ENCODE measurements at places on chromosomes 7 and 10.

DNA sequence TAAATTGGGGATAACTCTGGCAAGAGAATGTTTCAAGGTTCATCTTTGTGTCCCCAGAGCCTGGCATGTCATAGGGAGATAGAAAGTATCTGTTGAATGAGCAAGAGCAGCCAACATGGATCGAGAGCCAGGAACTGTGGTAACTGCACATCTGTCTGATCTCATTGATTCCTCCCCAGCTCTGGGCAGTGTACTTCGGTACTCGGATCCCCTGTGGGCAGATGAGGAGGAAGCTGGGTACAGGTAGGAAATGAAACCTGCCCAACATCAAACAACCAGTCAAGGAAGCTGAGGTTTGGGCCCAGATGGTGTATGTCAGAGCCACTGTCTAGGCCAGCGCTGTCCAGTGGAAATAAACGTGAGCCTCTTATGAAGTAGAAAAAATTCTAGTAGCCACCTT lies 76.4 kb downstream of the GRK5 start:
- DNase-seq, result no peak

GRCh38 chr7:94510582-94511496 lies 1.2 kb downstream of the CASD1 start:
- DNase-seq, result peak; percentile 57

DNA sequence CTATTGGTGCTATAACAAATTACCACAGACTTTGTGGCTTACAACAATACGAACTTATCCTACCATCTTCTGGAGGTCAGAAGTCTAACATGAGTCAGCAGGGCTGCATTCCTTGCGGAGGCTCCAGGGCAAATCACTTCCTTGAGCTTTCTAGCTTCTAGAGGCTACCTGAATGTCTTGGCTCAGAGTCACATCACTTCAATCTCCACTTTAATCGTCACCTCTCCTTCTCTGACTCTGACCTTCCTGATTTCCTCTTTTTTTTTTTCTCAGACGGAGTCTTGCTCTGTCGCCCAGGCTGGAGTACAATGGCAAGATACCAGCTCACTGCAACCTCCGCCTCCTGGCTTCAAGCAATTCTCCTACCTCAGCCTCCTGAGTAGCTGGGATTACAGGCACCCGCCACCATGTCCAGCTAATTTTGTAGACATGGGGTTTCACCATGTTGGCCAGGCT lies 44.6 kb upstream of the ANAPC16 start:
- DNase-seq, result peak; percentile 8

DNA sequence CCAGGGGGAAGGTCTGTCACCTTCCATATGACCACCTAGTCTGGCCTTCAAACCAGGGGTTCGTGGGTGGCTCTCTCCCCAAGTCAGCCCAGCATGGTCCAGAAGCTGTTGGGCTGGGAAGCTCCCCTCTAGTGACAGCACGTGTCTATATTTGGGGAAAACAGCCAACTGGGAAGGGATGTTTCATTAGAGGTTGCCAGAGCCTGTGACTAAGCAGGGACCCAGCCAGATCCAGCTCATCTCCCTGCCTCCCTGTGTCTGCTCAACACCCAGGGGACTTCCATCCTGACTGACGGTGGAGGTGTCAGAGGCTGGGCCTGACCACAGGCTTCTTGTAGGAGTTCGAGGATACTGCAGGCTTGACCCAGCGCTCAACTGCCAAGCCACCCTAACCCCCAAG lies 10.5 kb downstream of the STYXL1 start:
- no peak for DNase-seq

DNA sequence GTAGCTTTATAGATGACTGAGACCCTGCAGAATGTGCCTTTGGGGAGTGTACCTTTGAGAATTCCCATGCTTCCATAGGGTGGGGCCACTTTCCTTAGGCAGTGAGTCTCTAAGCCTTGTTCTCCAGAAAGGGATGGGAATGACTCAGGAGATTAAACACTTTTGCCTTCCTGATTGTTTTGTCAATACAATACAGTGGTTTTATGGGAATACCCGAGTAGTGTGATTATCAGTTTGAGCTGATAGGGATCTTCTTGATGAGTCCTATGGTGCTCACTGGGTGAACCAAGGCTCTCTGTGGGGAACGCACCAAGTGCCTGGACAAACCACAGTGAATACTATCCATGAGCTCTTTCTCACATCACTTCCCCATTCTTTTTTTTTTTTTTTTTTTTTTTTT lies 6.3 kb downstream of the MYOF start:
- no peak for DNase-seq

DNA sequence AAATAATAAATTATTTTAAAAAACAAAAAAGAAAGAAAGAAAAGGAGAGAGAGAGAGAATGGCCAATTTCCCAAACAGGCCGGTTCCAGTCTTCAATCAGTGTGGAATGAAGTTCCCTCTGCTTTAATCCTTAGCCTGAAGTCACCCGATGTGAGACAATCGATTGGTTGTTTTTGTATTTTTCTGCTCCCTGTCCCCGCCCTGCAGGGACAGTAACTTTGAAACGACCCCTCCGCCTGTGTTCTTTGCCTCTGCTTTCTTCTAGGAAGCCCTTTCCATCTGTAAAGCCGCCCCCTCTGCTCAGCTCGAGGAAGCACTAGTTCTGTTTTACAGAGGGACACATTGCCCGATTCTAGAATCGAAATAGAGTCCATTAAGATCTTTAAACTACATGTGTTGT lies 33.4 kb downstream of the FOXL3 start:
- no peak for DNase-seq

DNA sequence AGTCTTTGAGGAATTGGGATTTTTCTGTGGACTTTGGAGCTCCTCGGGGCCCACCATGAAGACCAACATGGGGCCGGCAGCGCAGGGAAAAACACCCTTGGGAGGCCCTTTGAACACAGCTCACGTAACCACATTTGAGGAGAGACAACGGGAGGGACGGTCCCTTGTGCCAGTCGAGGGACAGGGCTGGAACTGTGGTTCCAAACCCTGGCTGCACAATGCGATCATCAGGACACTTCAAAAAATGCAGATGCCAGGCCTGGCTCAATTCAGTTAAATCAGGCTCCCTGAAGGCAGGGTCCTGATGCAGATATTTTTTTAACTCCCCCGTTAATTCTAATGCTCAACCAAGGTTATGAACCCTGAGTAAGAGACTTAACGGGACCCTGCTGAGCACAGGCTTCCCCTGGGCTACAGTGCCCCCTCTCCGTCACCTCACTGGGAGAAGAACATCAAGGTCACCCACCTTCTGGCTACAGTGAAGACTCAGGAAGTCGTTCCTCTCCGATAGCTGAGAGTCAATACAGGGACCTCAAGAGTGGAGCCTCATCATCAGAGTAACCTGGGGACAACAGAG lies 30.4 kb downstream of the LYZL1 start:
- DNase-seq, result no peak

GRCh38 chr7:253581-254336 lies 36.2 kb upstream of the FOXL3 start:
- no peak for DNase-seq

- DNase-seq, result no peak
Measured at GRCh38 chr10:29709484-29710002, 74.8 kb upstream of the SVIL start.

DNA sequence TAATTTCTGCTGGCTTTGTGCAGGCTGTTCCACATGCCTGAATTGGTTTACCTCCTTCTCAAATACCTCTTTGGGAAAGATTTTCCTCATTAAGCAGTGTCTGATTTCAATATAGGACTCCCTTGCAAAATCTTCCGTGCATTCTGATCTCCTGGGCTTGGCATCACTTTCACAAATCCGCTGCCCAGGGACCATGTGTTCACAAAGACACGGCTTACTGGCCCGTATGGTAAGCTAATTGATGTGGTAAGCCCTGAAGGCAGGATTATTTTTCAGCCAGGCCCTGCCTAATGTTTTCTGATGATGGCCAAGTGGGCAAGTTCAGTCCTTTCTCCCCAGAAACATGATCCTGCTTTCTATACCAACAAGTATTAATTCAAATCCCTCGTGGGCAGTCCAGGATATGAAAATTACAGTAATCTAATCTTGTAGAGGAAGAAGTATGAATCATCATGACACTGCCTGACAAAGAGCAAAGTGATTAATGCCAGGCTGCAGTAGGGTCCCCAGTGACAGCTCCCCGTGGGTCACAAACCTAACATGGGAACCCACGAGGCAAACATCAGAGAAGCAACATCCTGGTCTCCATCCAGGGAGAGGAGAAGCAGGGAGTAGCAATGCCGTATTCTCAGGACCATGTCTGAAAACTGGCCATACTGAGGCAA lies 11.6 kb upstream of the SVIL start:
- no peak for DNase-seq

- no peak for DNase-seq
Measured at GRCh38 chr7:958221-959200, 4.0 kb upstream of the ADAP1 start.

GRCh38 chr7:101161692-101162471 lies 3.5 kb downstream of the VGF start:
- no peak for DNase-seq

- no peak for DNase-seq
Measured at GRCh38 chr10:120729547-120729946, 121.6 kb upstream of the WDR11 start.

- DNase-seq, result no peak
Measured at GRCh38 chr7:33950047-33950714, 44.8 kb downstream of the BMPER start.

GRCh38 chr7:120472892-120473291 lies 199.9 kb downstream of the KCND2 start:
- DNase-seq, result no peak

GRCh38 chr10:94578790-94579189 lies 33.2 kb downstream of the HELLS start:
- no peak for DNase-seq

DNA sequence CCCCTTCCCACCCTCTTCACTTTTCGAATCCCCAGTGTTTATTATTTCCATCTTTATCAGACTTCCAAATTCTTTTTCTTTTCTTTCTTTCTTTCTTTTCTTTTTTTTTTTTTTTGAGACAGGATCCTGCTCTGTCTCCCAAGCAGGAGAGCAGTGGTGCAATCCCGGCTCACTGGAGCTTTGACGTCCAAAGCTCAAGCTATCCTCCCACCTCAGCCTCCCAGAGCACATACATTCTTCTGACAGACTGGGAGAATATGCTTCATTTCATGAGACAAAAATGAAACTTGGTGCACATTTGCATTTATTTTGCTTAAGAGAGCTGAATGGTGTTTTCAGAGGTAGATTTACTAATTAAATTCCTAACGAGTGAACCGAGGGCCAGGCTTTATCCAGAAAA lies 80.1 kb upstream of the FZD8 start:
- no peak for DNase-seq

DNA sequence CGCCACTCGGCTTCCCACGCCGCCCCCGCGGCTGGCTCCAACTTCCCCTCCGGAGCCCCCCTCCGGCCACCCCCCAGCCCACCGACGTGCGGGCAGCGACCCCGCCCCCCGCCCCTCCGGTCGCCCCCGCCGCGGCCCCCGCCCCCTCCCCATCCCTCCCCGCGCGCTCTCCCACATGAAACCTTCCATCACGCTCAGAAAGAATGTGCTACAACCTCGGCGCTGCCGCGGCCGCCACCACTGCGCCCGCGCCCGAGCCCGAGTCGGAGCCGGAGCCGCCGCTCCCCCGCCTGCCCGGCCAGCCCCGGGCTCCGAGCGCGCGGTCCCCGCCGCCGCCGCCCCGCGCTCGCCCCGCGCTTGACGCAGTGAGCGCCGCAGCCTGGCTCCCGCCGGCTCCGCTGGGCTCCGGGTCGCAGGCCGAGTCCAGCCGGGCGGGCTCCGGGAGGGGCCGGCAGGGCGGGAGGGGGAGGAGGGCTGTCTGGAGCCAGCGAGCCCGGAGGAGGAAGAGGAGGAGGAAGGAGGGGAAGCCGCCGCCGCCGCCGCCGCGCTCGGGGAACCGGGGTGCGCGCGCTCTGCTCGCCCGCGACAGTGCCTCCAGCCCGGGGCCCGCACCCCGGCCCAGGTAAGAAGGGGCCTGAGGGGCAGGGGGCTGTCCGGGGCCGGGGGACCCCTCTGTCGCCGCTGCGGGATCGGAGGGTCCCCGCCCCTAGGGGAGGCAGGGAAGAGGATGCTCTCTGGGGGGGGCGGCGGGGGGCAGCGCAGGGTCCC lies 4.3 kb upstream of the ELFN1 start:
- peak; percentile 84 for DNase-seq

- no peak for DNase-seq
Measured at GRCh38 chr10:106500041-106500924, 664.2 kb downstream of the SORCS1 start.
